ENCODE measurements at places on chromosomes 7 and 10.

DNA sequence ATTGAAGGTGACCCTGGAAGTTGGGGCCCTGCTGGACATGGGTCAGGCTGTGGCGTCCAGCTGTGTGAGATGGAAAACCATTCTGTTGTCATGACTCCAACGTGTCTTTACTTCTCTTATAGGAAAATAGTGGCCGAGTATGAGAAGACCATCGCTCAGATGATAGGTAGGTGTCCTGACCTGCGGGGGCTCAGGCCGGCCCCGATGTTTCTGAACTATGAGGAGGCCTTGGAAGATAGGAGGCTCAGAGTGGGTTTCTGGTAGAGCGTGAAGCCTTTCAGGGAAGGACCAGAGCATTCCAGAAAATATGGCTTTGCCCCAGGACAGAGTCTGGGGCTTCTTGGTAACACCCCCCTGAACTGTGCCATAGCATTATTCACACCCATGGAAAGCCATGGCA lies 29.3 kb upstream of the BTBD16 start:
- DNase-seq, result no peak

DNA sequence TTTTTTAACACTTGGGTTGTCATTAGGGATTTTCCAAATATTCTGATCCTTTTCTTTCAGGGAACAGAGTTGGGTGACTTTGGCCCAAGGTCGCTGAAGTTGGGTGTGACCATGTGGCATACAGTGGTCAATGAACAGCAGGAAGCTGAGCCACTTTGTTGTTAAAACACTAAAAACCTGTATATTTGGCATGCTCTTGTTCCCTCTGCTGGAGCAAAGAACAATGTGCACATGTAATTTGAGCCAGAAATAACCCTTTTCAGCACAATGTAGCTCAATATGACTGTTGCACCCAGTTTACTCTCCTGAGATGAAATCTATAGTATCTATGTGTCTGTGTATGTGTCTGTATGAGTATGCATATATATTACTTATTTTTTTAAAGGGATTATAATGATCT lies 74.9 kb downstream of the ADCYAP1R1 start:
- no peak for DNase-seq

- no peak for DNase-seq
These were observed 225.8 kb upstream of the TCERG1L start for GRCh38 chr10:131537281-131537680.

- DNase-seq, result no peak
These were observed 13.9 kb downstream of the HDAC9 start for GRCh38 chr7:18509481-18509880.

DNA sequence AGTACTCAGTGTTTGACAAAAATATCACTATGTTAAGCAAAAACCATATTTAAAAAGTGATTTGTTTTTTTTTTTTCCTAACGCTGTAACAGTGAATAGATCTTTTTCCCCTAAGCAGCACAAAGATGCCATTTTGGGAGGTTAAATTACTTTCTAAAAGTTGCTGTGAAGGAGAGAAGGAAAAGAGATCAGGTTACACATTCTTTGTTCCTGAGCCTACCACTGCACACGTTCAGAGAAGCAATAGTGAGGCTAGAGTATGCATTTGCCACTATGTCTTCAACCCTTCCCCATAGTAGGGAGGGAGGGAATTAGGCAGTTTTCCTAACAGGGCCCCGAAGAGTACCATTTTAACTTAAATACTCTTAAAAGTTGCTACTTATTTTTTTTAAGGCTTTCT lies 38.9 kb downstream of the BMPR1A start:
- no peak for DNase-seq

DNA sequence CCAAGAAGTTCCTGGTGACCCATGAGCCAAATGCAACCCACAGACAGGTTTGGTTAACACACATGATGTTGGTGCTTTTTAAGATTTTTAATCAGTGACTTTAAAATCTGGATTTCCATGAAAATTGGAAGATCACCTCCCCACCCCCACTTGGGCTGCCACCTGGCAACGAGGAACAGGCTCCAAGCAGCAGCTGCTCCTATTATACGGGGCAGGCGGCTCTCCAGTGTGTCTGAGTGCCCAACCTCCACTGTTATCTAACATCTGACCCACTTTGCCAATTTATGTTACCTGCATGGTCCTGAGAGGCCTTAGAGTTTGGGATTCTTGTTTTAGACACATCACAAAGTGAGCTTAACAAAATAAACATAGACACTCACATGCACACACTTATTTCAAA lies 56.4 kb downstream of the SGMS1 start:
- no peak for DNase-seq

DNA sequence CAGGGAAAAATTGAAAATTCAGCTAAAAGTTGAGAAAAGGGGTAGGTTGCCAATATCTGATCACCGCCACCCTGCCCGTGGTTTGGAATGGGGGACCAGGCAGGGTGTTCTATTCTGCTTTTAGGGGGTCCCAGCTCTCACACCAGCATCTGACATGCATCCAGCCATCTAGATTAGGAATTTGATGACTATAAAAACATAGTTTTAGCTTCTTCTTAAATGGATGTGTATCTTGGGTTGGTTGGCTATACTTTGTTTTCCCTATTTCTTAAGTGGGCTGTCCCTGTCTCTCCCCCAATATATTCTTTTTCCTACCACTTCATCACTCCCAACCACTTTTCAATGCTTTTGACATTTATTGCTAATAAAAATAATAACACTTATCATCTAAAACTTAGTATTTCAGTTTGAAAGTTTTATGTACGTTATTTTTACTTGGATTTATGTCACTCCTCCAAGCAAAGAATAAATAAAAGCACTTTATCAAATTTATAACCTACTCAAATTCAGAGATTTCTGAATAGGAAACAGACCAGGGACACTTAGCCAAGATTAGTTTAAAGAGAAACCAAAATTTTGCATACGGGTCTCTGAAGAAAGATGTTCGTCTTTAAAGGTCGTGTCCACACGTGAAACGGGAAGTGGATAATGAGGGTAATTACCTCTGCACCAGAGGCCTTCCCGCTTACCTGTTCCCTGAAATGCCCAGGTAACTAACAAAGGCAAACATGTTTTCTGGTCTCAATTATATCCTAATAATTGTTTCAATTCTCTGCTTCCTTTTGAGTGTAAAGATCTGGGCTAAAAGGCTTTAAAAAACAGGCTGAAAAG lies 233.2 kb upstream of the AUTS2 start:
- DNase-seq, result no peak

DNA sequence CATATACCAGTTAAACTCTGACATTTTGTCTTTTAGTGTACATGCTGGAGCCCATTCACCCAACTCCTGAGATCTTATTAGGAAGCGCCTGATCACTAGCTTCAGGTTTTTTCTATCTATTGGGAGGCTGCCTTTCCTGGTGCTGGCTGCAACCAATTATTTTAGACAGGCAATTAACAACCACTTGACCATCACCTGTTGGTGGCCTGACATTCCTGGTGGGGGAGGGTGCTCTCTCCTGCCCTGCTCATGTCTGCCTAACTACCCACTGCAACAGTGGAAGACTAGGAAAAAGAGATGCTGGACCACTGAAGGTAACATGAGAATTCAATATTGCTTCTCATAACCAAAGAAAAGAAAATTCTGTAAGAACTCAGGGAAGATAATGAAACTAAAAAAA lies 190.3 kb upstream of the GRM3 start:
- DNase-seq, result no peak

DNA sequence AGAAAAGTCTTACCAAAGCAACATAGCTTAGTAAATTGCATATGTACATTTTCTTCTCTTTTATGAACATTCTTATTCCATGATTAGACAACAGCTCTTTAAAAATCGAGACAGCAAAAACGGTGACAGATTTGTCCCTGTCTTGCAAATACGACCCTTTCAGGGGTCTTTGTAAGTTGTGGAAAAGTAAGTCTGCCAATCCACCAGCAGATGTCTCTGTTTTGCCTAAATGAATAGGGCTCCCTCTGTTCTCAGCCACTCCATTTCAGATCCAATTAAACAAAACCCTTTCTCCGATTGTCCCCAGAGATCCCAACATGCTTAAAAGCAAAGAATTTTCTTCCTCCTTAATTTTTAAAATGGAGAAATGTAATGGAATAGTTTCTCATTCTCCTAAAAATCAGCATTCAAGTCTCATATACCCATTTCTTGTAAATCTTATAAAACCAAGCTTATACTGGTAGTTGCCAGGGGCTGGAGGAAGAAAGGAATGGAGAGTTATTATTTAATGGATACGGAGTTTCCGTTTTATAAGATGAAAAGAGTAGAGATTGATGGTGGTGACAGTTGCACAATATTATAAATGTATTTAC lies 61.0 kb upstream of the NFE2L3 start:
- DNase-seq, result no peak

- DNase-seq, result no peak
These were observed 47.5 kb downstream of the RGS10 start for GRCh38 chr10:119495021-119495505.

- no peak for DNase-seq
These were observed 38.0 kb upstream of the SLC25A13 start for GRCh38 chr7:96359876-96360275.

DNA sequence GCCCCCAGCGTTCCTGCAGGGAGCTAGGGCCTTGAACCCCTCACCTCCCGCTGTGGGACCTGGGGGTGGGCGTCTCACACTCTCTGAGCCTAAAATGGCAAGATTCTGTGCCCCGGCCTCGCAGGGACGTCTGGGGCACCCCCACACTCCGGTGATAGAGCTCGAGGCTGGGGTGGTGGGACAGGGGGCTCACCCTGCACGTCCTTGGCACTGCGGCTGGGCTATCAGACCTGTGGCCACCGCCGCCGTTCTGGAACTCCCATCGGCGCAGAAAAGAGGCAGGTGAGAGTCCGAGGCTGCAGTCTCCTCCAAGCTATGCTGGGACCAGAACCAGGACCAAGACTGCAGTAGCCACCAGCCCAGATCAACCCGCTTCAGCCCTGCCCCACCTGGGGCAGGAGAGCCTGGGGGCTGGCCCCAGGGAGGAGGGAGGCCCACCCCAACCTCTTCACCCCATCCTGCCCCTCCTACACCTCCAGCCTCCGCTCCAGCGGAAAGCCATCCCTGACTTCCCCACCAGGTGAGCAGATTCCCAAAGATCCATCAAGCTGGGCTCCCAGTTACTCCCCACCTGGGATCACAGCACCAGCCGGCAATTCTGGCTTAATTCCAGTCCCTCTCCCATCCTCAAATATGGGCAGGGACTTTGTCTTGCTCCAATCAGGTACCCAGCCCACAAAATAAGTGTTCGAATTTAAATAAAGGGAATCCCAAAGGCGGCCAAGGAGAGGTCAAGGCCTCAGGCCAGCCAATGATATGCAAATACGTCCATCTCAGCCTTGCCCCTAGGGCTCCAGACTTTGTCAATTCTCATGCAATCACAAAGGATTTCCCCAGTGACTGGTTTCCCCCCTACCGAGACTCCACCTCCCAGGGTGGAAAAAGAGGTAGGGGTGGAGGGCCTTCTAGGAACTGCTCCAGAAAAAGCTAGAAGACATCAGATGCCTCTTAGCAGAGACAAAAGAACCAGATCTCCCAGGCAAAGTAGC lies 16.4 kb downstream of the TNRC18 start:
- no peak for DNase-seq

GRCh38 chr7:151310578-151310977 lies 31.0 kb upstream of the NUB1 start:
- no peak for DNase-seq

DNA sequence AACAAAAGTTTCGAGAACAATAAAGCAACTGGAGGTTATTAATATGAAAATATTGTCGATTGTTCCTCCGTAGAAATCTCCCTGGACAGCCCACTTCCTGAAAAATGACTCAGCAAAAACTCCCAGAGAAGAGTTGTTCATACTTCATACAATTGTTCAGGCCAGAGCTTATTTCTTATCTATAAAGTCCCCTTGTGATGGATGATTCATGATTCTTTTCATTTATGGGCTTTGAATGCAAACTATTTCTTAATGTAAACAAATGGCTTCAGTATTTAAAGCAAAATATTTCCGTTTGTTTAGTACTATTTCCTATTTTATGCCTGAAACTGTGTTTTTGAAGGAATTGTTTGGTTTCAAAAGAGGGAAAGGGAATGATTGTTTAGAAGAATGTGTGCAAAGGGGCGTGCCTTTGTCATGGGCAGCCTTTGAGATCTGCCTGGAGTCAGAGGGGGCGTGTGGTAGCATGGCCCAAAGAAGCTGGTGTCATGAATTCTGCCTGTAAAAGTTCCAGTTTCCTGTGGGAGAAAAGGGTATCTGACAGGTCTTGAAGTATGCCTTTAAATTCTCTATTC lies 26.2 kb upstream of the EXOC6 start:
- DNase-seq, result no peak

DNA sequence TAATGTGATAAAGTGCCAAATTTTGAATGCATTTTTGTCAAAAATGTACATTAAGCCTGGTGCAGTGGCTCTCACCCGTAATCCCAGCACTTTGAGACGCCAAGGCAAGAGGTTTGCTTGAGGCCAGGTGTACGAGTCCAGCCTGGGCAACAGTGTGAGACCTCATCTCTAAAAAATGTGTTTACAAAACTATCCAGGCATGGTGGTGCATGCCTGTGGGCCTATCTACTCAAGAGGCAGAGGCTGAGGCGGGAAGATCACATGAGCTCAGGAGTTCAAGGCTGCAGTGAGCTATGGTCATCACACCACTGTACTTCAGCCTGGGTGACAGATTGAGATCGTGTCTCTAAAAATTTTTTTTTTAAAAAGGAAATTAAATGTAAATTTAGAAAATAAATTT lies 18.5 kb upstream of the MGMT start:
- DNase-seq, result no peak

- no peak for DNase-seq
These were observed 271.4 kb downstream of the TSPAN12 start for GRCh38 chr7:120586571-120586970.

GRCh38 chr7:30812676-30813075 lies 41.5 kb downstream of the MINDY4 start:
- no peak for DNase-seq

GRCh38 chr7:64879086-64879730 lies 23.9 kb upstream of the ZNF273 start:
- no peak for DNase-seq

- no peak for DNase-seq
These were observed 29.1 kb upstream of the LBX1 start for GRCh38 chr10:101258179-101258885.

- no peak for DNase-seq
These were observed 163.7 kb downstream of the SND1 start for GRCh38 chr7:127815631-127816145.

GRCh38 chr7:42650171-42650570 lies 261.7 kb downstream of the C7orf25 start:
- no peak for DNase-seq

DNA sequence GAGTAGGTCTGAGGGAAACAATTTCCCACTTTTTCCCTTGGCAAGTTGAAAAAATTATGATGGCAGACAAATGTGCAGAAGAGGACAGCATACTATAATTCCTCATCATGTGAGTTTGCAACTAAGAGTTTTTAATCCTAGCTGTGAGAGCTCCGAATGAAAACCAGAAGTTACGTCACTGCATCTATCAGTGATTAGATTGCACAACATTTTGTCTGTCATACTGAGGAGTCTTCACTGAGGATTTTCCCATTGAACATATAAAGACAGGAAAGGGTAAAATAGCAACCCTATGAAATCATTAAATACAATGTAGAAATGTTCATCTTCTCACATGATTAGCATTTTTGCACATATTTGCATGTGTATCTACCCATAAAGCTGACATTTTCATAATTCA lies 45.8 kb downstream of the ZNF736 start:
- no peak for DNase-seq

All from RWPE2 (cell line).